ENCODE measurements at places on chromosomes 5 and 9.

GRCh38 chr5:148653836-148654781, at the start of gene HTR4:
TSS of gene HTR4 (minus strand) at chr5:148654527. CDS start at chr5:148637014, 17,513 bp downstream.
- peak; percentile 1 for DNase-seq

- DNase-seq = peak; percentile 42
These were observed 710 bp upstream of the PIP5KL1 start for GRCh38 chr9:127931092-127931881.

DNA sequence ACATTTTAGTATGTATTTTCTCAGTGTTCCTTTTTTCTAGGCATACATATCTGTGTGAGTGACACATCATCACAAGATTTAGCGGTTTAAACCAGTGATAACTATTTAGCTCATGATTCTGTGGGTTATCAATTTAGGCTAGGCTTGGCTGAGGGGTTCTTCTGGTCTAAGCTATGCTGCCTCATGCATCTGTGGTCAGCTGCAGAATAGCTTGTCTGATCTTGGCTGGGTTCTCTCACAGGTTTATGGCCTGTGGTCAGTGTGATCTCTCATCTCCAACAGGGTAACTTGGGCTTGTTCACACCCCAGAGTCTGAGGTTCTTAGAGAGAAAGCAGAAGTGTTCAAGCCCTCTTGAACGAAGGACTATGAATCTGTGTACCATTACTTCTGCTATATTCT, 363.3 kb downstream of the KDM4C start:
- DNase-seq = no peak

DNA sequence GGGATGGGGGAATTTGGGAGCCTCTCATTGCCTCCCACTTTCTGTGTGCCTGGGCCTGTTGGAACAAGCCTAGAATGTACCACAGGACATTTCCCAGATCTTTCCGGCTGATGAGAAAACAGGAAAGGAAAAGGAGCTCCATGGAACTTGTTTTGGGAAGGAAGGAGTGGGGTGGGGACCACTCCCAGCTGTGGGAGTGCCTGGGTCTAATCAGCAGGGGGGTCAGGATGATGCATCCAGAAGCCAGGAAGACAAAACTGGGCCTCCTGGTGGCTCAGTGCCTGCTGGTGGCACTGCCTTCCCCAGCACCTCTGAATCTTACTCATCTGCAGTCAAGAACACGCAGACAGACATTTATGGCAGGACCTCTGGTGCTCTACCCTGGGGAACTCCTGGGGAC, 2.8 kb downstream of the SMIM33 start:
- no peak for DNase-seq

GRCh38 chr5:134411228-134411545, 494 bp downstream of the CDKN2AIPNL start:
- DNase-seq = no peak

DNA sequence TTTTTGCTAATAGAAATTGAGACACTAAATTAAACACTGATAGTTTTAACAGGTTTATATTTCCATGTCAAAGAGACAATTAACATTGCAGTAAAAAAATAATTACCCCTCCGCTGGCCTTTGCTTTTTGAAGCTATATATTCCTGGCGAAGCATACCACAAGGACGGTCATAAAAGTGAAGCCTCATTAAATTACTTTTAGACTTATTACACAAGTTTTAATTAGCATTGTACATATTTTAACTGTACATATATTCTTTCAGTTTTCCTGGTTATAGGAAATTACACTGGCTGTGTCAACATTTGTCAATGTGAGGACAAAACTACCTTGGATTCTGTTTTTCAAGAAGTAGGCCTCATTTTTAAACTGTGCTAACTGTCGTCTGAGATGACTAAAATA, 1.2 kb downstream of the CDKN2A start:
- DNase-seq = peak; percentile 17

- no peak for DNase-seq
These were observed 390.2 kb upstream of the SGCD start for GRCh38 chr5:155936520-155937406.

DNA sequence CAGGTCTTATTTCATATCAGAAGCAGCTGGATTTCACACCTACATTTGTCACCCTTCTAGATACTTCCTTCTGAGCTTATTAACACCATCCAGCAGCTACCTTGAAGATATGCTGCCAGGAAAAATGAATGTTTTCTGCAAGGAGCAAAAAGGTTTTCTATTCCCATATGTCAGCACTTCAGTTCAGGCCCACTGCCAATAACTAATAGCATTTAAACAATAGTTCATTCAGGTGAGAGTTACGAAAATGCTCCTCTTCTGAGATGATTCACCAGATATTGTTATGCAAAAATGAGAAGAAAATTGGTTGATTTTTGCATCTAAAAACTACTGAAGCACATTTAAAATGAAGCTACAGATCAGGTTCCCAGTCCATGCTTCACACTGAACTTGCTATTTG, 56.4 kb upstream of the ISL1 start:
- DNase-seq = peak; percentile 74

DNA sequence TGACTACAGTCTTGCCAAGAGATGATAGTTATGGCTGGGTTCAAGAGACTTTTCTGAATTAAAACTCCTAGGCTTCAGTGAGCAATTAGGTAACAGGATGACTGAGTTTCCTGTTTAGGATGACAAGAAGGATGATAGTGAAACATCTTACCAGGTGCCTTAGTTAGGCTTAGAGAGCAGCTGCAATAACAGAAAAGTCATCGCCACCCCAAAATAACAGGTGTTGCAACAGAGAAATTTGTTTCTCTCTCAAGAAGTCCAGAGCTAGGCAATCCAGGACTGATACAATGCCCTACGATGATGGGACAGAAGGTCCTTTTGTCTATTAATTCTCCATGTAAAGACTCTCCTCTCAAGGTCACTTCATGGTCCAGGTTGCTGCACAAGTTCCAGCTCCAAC, 361.8 kb downstream of the CAAP1 start:
- DNase-seq = no peak

DNA sequence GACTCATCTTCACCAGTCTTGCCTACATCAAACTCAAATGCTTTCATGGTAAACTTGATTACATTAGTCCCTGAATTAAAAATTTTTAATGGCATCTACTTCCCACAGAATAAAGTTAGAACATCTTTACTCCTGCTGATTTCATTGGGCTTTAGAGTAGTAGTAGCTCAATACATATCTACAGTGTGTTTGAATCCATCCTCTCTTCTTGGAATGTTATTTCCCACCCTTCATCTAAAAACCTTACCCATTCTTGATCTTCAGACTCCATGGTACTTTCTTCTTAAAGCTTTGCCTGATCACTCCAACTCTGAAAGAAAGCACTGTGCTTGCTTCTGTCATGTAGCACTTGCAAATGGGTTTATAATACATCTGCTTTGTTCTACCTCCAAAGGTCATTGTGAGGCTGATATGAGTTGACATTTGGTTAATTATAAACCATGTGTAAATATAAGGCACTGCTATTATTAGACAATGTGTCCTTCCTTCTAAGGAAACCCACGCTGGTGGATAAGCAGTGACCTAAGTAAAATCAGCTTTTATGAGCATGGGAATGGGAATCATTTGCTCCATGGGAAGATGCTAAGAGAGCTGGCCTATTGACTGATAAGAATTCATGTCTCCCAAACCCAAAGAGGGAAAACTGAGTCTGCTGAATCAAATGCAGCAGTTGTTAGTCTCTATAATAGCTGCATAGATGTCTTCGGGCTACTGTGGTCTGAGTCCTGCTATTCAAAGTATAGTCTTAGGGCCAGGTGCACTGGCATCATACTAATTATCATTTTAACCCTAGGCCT, 7.5 kb upstream of the PRLR start:
- no peak for DNase-seq

DNA sequence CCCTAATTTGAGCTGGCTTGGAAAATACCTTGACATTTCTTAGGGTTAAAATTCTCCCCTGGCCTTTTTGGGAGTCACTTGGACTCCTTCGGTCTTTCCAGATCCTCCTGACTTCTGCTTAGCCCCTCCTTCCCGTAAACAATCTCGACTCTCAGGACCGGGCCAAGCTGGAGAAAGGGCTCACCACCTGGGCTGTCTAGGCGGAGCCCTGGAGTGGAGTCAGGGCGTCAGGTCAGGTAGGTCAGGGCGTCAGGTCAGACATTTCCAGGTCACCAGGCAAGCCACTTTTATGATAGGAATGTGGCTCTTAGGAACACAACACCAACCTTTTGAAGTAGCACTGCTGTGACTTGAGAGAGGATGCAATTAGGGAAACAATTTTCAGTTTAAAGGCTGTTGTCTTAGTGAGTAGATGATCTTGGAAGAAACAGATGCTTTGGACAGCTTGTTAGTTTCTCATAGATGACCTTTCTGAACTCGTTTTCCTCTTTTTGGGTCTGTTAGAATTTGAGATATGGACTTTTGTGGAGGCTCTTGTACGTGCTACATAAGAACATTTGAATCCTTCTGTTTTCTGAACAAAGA, 12.8 kb downstream of the OSTF1 start:
- DNase-seq = no peak

DNA sequence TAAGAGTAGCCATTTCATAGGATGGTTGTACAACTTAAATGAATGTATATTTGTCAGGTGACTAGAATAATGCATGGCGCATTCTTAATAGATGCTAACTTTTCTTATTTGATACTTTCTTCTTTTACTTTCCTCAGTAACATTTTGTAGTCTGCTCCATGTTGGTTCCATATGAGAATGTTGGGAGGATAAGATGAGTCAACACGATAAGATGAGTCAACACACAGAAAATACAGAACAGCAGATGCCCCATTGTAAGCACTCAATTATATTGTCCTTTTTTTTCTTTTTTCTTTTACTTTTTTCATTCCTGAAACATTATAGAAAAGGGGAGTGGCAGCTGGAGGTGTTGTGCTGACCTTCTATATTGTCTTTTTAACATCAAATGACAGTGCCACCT, 92.3 kb upstream of the SPATA31C2 start:
- DNase-seq = no peak

GRCh38 chr9:134263596-134263995, 62.7 kb upstream of the RXRA start:
- DNase-seq = no peak

DNA sequence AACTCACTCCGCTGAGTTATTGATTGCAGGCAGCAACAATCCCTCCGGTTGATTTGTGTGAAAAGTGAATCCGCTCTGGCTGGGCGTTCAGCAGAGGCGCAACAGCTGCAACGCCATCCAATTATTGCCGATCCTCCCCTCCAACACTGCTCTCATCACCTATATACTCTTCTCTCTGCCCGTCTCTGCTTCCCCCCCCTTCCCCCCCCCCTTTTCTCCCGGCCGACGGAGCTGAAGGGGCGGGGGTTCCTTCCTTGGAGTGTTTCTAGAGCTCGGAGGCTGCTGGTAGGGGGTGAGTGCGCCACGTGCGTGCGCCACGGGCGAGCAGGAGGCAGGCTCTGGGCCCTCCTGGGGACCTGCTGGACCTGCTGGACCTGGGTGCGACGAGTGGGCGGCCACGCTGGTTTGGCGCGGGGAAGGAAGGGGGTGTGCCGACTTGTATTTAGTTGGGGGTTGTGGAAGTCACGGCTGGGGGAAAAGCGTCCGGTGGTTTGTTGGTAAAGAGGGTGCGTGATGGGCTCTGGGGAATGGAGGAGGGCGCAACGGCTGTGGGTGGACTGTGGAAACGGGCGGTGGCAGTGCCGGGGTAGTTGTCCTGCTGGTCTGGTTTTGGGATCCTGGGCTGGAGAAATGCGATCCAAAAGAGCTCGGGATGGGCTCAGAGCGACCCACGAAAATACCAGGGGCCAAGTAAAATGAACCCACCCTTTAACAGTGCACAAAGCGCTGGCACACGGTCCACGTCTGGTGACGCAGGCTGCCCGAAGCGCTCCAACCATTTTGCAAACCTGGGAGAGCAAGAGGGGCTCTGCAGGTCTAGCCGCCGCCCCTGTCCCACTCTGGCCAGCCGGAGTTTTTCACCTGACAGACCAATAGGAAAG, 6.4 kb upstream of the MEF2C start:
- no peak for DNase-seq

DNA sequence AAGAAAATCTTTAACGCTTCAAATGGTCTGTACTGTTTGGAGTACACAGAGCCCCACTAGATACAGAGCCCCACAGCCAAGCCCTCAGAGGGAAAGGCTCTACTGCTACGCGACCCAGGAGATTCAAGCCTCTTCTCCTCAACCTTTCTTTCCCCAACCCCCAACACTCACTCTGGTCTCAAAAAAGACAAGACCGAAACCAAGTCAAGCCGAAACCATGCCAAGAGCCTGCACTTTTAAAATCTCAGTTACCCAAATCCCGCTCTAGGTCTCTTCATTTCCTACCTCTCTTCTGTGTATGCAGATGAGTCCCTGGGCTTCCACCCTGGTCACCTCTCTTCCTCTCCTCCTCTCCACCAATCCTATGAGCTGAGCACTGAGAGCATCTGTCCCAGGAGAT, 31.9 kb downstream of the BARHL1 start:
- no peak for DNase-seq

- DNase-seq = no peak
These were observed 19.6 kb upstream of the ENC1 start for GRCh38 chr5:74660140-74660539.

- no peak for DNase-seq
These were observed 100.9 kb downstream of the GABBR2 start for GRCh38 chr9:98607787-98608186.

DNA sequence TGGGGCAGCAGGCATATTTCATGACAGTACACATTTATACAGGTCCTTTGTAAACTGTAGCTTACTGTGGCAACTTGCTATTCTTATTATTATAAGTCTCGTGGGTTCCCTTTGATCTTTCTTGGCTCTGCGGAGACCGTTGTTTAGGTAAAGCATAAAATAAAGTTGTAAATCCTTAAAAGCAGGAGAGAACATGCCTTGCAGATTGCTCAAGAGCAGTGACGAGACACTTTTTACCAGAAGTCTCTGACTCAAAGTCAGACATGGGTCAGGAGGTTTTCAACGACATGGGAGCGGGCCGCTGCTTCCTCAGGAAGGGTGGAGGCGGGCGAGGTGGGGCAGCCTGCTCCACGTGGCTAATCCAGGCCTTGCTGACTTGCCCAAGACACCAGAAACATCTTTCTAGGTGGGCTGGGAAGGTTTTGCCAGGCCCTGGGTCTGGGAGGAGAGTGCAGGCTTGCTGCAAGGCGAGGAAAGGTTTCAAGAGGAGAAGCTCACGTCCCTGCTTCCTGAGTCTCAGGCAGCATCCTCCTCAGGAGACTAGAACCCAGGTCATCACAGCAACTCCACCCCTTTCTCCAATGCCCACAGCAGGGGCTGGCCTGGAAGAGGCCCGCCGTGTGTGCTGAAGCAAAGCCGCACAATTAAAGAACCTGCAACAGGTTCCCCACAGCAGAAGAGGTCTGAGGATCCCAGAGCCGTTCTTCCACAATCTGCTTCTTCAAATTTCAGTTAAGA, 6.5 kb downstream of the TBC1D2 start:
- no peak for DNase-seq

All from NCI-H1105 treated with DMSO at 0.1 percent for 48 hours (cell line).